ENCODE measurements at places on chromosomes 7 and 10. TPM values are rescaled to one million over a fixed set of nuclear protein-coding genes. Genes with fewer than 3 reads are reported as not detected.

Gene TSPAN14
- 130 TPM for total RNA-seq

Gene NHLRC2
- 29.5 TPM for total RNA-seq

Gene ARHGEF5
- total RNA-seq = 11.1 TPM

Gene SRGN
- total RNA-seq = 468 TPM

Gene FEZF1
- total RNA-seq = not detected

Gene ANK3
- 15.0 TPM for total RNA-seq

Gene ING3
- 26.5 TPM for total RNA-seq

Gene SUN3
- not detected for total RNA-seq

Gene NKX1-2
- total RNA-seq = not detected

Gene VPS37D
- total RNA-seq = 0.33 TPM

Gene MDFIC
- total RNA-seq = 85.8 TPM

Gene IGFBP1
- total RNA-seq = not detected

Gene GPR146
- total RNA-seq = 10.1 TPM

Gene NPSR1
- not detected for total RNA-seq

Gene CYP17A1
- total RNA-seq = not detected

Gene BTBD16
- not detected for total RNA-seq

Gene CTAGE4
- total RNA-seq = 5.3 TPM

Data from activated CD4-positive, alpha-beta memory T cell treated with anti-CD3 and anti-CD28 coated beads, Interleukin-2, amount 10 ng/mL, durations not matched to agents 7 days and 5 days (primary cell).